ENCODE measurements at places on chromosomes 11 and 22.
A peak's percentile ranks its signal among the peaks of the same experiment; 100 is the strongest.

GRCh38 chr11:118914178-118914918 lies 11.4 kb downstream of the BCL9L start:
- DNase-seq, result peak; percentile 71

GRCh38 chr11:1125803-1126202 lies 31.9 kb upstream of the MUC5AC start:
- DNase-seq, result no peak

- no peak for DNase-seq
Observed at GRCh38 chr11:2316169-2316962, 14.6 kb downstream of the TSPAN32 start.

DNA sequence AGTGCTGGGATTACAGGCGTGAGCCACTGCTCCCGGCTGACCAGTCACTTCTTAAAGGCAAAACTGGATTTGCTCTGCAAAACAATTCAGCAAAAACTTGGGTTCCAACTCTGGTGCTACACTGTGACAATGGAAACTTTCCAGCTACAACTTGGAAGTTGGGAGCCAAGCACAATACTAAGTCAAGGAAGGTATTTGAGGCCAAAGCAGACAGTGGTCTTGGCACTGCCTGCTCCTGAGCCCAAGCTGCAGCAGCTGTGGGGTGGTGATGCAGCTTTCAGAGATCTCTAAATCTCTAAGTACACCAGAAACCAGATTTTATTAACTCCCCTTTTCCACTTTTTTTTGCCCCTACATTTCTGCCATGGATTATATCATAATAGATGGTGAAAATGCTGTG lies 17.5 kb downstream of the ADM start:
- no peak for DNase-seq

- no peak for DNase-seq
Observed at GRCh38 chr11:27248576-27249509, 114.2 kb downstream of the CCDC34 start.

GRCh38 chr22:43481568-43482317 lies 69.9 kb downstream of the MPPED1 start:
- no peak for DNase-seq

DNA sequence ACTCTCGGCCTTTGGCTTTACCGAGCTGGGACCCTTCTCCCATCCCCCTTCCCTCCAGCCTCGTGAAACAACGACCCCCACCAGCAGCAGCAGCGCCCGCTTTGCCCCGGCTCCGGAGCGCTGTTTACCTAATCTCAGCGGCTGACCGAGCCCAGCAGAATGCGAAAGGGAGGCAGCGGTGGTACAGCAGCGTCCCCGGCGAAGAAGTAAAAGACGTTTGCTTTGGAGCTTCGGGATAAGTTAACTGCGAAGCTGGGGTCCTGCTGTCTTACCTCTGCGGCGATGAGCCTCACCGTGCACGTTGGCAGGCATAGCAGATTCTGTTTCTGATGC lies 2.0 kb upstream of the LARGE1 start:
- no peak for DNase-seq

- no peak for DNase-seq
Observed at GRCh38 chr11:69174841-69175240, 19.1 kb downstream of the SMIM38 start.

Measured in CD4-positive, alpha-beta T cell treated with Interleukin-15 for 4 hours (primary cell).